ENCODE measurements at places on chromosomes 6 and 20.

GRCh38 chr6:39197521-39197920 is 31.8 kb downstream of the KCNK5 start:
- DNase-seq: no peak

DNA sequence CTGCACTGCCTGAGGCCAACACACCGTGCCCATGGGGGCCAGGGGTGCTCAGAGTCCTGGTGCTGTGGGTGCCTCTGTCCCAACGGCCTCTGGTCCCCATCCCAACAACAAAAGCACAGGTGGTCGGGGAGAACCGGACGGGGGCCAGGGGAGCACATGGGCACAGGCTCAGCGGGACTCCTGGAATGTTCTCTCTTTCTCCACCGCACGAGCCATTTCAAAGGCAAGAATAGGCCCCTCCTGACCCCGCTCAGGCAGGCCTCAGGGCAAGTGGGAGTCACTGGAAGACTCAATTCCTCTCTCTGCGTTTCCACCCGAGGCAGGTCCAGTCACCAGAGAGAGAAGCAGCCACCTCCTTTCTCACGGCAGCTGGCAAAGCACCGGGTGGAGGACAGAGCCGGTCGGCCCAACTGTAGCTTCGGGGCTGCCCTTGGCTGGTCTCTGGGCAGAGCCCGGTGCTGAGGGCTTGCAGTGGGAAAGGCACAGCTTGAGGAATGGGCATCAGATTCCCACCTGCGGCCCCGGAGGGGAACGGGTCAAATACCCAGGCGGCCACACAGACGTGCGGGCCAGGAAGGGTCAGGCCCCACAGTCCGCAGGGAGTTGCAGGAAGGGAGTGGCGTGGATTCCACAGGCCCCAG is 55.2 kb downstream of the KCNQ2 start:
- no peak for DNase-seq

GRCh38 chr6:7449018-7449417 is 59.4 kb downstream of the RIOK1 start:
- DNase-seq: no peak

- DNase-seq: no peak
Observed at GRCh38 chr6:122381494-122382265, 17.8 kb upstream of the HSF2 start.

DNA sequence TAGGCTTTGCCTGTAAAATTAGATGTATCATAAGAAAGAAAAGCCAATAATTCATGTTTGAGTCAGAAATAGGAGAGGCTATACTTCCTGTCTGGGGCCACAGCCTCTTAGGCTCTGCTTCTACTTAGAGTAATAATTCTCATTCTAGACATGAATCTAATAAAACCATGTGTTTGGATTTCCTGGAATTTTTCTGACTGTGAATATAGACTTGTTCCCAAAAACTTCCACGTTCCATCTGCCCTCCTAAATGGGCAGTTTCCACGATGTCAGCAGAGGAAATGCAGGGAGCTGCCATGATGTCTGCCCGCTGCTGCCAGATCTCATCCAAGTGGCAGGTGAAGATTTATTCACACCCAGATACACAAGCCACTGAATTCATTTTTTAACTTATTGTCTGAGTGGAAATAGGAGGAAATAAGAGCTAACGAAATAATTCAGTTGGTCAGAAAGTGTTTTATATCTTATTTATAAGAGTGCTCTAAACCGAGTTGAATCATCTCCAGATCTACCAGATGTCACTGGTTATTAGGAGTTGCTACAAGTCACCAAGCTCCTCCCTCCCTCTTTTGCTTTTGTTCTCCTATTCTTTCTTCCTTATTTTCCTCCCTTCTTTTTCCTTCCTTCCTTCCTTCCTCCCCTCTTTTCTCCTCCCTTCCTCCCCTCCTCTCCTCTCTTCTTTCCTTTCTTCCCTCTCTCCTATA is 69.3 kb downstream of the ALDH8A1 start:
- DNase-seq: no peak

GRCh38 chr20:39800548-39800947 is 838.4 kb downstream of the DHX35 start:
- DNase-seq: no peak

DNA sequence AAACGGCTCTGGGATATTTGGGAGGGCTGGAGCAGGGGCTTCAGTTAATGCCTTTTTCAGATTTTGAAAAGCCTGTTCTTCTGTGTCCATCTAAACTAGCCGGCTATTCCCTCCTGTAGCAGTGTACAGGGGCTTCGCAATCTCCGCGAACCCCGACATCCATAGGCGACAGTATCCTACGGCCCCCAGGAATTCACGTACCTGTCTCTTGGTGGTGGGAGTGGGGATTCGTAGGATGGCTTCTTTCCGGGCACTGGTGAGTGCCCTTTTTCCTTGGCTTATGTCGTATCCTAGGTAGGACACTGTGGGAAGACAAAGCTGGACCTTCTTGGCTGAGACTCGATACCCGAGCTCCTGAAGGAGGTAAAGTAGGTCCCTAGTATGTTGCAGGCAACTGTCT is 153.1 kb downstream of the TRIM27 start:
- DNase-seq: no peak

DNA sequence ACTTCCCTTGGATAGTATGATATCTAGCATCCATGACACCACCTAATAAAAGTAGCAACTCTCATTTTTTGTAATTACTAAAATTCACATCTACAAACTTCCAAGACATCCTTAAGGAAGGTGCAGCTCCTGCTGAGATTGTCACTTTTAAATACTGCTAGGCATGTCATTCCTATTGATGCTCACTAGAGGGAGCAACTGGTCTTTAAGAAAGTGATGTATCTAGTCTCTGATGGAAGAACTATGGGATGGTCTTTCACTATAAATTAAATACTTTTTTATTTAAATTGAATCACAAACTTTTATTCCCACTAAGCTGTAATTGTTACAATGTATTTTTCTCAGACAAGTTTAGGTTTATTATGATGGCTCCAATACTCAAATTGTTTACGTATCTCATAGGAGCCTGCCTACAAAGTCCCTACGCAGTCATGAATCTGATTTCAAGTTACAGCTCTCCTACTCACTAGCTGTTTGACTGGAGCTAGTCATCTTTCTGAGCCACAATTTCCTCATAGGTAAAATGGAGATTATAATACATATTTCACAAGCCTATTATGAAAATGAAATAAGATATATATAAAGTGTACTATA is 8.1 kb upstream of the TSPYL1 start:
- DNase-seq: no peak

DNA sequence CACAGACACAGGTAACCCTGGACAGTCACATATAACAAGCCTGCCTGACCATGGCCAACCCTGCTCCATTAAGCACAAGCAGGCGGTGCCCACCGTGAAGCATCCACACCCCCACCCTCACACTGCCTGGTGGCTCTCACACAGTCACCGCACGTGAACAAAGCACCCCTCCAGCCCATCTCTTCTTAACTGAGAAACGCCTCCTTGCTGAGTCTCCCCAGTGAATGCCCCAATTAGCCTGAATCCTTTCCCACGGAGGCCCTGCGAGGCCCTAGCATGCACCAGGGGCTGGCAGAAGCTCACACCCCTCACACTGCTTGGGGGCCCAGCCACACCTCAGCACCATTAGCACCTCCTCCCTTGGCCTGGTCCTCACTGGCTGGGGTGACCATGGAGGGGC is 72.3 kb downstream of the GRM4 start:
- no peak for DNase-seq

DNA sequence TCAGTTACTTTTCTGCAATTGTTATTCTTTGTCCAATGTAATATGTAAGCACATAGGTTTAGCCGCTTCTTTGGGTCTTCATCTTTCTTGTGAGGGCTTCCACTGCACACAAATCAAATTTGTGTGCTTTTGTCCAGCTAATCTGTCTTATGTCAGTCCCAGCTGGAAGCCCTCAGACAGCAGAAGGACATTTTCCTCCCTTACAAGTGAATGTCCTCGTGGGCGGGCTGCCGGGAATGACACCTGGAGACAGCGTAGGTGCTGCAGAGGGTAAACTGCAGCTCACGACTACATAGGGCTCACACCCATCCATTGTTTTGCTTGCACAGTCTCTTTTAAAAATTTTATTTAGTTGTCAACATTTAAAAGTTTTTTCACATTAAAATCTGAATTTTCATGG is 24.6 kb upstream of the PPP1R14C start:
- DNase-seq: no peak

DNA sequence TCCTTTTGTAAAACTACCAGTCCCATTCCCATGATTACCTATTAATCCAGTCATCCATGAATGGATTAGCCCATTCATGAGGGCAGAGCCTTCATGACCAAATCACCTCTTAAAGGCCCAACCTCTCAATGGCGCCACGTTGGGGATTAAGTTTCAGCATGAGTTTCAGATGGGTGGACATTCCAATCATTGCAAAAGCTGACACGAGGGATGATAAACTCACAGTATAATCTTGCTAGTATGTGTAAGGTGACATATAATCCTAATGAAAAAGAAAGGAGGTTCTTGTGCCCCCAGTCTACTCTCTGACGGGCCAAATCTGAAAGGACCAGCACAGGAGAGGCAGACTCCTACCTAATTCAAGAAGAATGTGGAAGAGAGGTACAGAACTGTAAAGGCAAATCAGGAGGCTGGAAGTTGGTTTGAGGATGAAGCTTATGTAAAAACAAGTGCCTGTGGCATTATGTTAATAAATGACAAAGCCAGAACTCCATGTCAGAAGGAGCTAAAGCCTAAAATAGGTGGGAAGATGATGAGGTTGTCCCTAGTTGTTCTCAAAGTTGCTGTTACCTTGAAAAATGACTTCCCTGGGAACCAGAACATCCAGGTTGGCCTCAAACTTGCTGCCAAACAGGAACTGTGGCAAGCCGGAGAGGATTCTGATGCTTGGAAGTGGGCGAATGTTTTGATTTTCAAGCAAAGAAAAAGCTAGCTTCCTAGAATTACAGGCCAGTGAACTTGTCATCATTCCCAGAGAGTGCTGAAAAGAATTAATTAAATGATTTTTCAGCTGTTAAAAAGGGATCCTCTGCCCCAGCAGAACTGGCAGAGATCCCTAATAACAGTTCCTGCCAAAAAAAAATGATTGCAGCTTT is 106.5 kb upstream of the TIAM2 start:
- DNase-seq: no peak

All from natural killer cell treated with Interleukin-12 subunit alpha and Interleukin-12 subunit beta and Interleukin-15 and Interleukin-18, amount 100 ng/mL, for 72 hours (primary cell).